ENCODE measurements at places on chromosomes 13 and 19.

- no peak for DNase-seq
These were observed at the start of the genes PEG3 and ZIM2 for GRCh38 chr19:56840451-56841192. Gene PEG3, minus strand, starts transcription at chr19:56840726. Its CDS starts 16,071 bp downstream, at chr19:56824655. Gene ZIM2, minus strand, starts transcription at chr19:56840726. Its CDS starts 16,449 bp downstream, at chr19:56824277.

DNA sequence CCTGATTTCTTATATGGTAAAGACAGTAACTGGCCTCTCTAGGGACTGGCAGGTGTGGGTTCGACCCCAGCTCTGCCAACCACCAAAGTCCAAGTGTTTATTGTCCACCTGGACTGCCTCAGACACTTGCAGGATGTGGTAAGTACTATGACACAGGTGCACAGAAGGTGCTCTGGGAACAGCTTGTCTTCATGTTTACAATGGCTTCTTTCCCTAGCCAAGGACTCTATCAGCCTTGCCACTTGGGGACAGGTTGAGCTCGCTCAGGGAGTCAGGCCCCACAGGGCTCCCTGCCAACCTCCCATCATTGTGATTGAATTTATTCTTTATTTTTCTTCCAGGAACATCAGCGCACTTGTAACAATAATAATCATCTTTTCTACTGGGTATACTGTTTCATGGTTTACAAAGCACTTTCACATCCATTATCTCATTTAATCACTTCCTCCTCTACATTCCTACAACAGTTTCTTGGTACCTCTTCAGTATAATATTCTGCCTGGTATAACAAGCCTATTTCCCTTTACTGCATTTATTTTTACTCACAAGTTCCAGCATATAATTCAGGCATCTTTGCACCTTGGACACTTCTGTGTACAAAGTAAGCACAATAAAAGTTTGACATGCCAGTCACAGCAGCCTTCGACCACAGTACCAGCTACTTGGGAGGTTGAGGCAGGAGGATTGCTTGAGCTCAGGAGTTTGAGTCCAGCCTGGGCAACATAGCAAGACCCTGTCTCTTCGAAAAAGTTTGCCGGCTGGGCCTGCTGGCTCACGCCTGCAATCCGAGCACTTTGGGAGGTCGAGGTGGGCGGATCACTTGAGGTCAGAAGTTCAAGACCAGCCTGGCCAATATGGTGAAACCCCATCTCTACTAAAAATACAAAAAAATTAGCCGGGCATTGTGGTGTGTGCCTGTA, 24.2 kb upstream of the GATAD2A start:
- no peak for DNase-seq

- DNase-seq = no peak
These were observed 53.8 kb downstream of the KCTD12 start for GRCh38 chr13:76832258-76832988.

- no peak for DNase-seq
These were observed 512.6 kb downstream of the KLF5 start for GRCh38 chr13:73571376-73571775.
